ENCODE measurements at places on chromosomes 2 and 18. TPM values are rescaled to one million over a fixed set of nuclear protein-coding genes. Genes with fewer than 3 reads are reported as not detected.

Gene GNLY
- 4.7 TPM for total RNA-seq

DNA sequence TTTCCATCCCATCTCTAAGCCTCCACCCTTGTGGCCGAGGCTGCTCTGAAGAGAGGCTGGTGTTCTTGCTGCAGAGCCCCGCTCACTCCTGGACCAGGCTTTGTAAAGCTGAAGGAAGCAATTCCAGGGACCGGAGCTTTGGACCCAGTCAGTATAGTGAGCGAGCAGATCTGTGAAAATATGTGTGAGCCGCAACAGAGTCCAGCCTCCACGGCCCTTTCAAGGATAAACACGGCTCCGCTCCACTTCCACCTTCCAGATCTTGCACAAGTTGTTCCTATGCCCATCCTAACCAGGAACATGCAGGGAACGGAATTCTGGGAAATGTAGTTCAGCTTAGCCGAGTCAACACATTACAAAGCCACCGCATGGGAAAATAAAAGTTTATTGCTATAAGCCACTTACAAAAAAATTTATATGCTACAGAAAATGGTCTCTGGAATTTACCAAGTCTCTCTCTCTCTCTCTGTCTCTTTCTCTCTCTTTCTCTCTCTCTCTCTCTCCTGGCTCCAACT, 151.7 kb upstream of the ZNF521 start:
- peak; percentile 72 for DNase-seq

DNA sequence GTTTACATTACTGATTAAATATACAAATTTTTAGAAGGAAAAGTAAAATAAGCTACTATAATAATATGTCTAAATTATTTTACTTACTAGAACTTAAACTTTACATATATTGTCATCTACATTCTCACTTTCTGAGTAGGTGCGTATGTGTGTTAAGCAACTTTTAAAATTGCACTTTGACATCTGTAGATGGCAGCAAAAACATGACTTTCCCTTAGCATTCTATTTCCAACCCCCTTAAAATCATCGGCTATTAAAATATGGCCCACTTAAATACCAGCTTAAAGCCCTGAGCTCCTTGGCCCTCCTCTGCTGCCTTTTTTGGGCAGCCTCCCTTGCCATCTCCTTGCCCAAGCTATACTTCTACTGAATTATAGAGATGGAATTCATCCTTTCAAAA, 78.0 kb downstream of the UPP2 start:
- no peak for DNase-seq

Gene MC4R
- total RNA-seq, result not detected

DNA sequence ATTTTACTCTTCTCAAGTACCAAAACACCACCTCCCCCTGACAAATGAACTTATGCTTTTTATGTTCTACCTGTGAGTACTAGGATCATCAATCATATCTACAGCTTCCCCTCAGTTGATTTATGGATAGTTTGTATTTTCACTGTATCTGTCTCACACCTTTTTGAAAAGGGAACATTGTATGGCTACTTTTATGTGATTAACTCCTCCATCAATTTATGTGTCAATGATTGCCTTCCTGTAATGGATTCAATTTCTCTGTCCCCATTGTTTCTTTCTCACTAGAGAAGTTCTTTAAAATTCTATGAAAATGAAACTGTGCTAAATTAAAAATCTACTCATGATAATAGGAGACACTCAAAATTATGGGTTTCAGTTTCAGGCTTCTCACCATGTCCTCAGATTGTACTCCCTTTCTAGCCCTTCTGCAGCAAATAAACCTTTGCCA, 935.0 kb downstream of the TRIB2 start:
- DNase-seq, result no peak

DNA sequence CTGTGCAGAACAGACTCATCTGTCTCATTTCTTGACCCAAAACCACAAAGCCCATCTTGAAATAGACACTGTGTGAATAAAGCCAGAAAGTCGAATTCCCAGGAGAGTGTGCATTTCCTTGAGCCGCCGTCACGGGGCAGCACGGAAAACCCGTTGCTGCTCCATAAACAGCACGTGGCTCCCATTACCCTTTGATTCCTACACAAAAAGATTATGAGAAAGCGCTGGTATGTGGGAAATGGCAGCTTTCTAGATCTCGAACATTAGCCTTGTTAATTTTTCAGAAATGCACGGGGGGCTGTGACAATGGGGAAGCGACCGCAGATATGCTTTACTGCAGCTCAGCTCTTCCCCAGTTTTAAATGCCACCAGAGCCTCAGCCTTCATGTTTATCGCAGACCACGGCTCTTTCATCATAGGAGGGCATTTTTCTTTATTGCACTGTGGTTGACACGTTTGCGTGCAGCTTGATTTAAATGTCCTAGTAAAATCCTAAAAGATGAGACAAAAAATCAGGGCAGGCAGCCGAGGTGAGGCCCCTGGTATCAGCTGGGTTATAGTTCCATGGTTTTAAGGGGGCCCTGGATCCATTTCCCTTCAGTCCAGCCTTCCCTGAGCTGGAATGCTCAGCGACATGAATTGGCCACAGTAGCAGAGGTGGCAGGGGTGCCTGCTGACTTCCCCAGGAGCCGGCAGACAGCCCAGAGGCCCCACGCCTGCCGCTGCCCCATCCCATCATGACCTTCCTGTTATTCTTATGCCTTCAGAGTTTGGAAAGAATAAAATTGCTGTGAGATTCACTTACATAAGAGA, 249.3 kb downstream of the NDUFA10 start:
- no peak for DNase-seq

- DNase-seq, result no peak
These were observed 3.5 kb downstream of the EFHD1 start for GRCh38 chr2:232636788-232637420.

Gene MGAT5
- 61.7 TPM for total RNA-seq

DNA sequence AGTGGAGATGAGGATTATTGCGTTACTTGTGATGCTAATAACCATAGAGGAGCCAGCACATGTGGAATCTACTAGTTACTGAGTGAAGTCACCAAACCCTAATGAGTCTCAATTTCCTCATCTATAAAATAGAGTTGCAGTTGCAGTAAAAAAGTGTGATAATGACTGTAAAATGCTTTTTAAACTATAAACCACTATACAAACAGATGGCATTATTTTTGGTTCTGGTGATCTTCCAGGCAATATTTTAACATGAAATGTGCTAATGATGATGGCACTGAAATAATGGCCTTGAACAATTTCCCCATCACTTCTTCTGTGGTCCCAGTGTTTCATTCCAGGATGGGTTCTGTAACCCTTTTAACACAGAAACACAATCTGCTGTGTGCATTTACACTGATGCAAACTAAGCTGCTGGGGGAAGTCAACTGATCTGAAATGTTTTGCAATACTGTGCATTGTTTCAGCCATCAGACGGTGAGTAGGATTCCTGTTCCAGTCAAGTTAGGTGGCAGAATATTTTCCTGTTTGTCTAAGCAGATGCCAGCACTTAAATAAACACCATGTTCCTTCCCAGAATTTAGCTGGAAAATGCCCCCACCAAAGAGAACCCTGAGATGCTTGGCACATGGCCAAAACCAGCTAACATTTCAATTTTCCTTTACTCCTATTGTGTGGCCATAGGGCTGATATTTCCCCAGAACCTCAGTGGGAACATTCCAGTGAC, 52.6 kb downstream of the TACR1 start:
- DNase-seq, result no peak

GRCh38 chr2:161486111-161486510, 70.0 kb downstream of the TBR1 start:
- DNase-seq, result no peak

GRCh38 chr2:47034973-47035609, 119.5 kb upstream of the MCFD2 start:
- DNase-seq, result no peak

Gene GBX2
- total RNA-seq, result not detected

DNA sequence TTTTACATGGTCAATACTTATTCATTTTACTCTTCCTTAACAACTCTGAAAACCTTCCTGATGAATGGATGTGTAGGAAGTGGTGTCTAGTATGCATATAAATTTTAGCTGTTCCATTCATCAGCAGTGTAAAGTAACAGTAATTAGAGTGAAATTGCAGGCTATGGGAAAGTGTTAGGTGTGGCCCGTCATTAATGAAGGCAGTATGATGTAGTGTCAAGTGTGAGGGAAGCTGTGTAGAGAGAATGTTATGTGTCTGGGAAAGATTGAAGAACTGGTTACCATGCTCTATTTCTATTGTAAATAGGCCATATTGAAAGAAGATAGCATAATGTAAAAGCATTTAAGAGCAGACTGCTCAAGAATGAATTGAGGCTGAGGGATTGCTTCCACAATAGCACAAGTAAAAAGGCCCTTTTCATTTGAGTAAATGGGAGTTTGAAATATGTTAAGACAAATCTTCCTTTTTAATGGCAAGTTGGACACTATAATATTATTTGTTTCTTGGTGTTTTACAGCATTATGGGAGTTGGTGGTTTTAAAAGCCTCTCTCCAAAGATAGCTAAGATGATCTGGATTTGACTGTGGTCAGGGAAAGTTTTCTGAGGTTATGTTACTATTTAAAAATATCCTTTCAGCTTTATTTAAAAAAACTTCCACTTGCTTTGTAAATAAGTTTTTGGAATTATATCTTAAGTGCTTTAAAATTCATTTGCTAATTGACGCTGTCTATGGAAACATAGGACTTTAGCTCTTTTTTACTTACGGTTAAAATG, 401.0 kb upstream of the ZEB2 start:
- DNase-seq, result no peak

DNA sequence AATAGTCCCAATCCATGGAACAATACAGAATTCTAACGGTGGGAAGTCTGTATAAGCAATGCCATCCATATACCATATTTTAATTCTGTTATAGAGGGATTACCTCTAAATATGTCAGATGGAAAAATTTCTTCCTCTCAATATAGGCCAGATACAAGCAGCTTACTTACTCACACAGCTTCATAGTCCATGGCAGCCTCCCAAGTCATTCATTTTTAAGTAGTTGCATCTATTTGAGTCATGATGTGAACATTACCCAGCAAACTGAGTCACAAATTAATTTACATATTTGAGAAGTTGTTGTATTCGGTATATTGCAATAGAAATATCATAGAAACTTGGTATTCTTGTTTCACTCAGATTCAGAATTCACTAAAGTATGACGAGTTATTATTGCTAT, 20.3 kb downstream of the TBR1 start:
- no peak for DNase-seq

Gene HADHB
- 105 TPM for total RNA-seq

DNA sequence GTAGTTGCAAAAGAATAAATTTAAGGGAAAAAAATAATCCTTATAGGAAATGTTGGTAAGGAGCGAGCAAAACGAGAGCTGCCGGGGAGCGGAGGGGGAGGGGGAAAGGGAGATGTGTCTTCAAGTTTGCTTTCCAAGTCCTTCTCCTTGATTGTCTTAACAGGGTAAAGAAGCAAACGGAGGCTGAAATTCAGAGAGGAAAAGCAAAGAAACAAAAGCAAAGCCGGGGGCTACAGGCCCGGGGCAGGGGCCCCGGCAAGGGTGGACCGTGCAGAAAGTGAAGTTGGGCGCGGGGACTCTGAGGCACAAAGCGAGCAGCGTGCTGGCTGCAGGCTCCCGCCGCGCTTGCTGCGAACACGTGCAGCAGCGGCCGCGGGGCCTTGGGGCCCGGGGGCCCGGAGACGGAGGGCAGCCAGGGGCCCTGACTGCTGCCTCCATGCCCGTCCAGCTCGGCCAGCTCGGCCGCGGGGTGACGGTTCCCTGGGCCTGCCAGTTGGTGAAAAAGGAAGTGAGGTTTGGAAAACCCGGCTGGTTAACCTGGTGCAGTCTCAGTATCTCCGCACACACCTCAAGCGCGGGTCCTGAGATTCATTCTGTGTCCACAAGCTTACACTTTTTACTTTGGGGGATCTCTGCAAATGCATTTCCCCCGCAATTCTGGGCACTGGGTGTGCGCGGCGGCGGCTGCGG, 4.1 kb downstream of the BCL11A start:
- peak; percentile 63 for DNase-seq

Gene ZNF514
- 15.6 TPM for total RNA-seq

DNA sequence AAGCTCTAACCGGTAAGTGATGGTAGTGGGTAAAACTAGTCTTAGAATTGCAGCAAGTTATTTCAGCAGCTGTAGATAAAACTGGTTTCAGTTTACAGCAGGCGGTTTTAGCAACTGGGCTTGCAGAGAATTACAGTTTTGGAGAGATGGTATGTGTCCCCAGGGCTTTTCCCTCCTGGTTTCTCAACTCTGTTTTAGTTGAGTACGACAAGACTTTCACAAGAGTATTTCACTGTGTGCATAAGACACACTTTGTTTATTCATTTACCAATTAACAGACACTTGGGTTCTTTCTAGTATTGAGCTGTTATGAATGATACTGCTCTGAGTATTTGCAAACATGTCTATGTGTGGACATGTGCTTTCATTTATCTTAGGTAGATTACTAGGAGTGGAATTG, 65.6 kb upstream of the RFX8 start:
- DNase-seq, result no peak

DNA sequence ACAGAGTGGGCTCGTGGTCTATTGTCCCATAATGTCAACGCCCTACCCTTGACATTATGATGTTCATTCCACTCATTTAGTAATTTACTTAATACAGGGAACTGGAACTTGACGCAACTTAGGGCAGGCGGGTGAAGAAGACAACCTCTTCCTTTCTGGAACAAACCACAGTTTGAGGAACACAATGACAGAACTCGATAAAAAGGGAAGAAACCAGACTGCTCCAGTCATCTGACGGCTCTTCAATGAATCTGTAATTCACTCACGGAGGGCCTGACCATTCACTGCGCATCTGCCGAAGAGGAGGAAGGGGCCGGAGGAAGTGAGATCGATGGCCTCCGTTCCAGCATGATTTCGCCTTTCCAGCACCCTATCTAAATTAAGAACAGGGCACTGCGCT, 83.2 kb downstream of the BCL2 start:
- no peak for DNase-seq

DNA sequence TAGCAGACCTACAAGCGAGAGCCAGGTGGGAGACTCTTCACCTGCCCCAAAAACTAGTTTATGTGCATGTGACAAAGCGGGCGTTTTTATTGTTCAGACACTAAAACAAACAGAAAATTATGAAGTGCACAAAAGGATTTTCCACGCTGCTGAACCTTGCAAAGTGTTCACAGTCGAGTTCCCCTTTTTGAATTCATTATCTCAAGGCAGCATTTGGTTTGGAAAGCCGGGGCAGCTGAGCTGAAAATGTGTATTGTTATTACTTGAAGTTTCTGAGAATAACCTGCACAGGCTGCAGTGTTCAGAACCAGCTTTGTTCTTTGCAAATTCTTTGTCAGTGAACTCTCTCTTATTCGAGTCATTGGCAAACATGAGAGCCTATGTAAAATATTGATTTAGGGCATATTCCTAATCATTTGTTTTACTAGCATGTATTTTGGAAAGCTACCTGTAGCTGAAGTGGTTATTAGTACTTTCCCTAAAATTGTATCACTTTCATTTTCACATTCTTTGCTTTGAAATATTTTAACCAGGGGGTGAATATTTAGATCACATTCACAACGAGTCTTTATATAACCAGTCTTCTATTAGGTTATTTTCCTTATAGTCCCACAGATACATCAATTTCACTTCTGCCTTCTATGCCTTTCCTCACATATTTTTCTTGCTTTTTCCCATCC, 59.5 kb downstream of the LRRTM1 start:
- no peak for DNase-seq
